ENCODE measurements at places on chromosomes 13 and 19.

- peak; percentile 47 for DNase-seq
Observed at GRCh38 chr19:14370169-14370939, 10.9 kb upstream of the ADGRE5 start.

DNA sequence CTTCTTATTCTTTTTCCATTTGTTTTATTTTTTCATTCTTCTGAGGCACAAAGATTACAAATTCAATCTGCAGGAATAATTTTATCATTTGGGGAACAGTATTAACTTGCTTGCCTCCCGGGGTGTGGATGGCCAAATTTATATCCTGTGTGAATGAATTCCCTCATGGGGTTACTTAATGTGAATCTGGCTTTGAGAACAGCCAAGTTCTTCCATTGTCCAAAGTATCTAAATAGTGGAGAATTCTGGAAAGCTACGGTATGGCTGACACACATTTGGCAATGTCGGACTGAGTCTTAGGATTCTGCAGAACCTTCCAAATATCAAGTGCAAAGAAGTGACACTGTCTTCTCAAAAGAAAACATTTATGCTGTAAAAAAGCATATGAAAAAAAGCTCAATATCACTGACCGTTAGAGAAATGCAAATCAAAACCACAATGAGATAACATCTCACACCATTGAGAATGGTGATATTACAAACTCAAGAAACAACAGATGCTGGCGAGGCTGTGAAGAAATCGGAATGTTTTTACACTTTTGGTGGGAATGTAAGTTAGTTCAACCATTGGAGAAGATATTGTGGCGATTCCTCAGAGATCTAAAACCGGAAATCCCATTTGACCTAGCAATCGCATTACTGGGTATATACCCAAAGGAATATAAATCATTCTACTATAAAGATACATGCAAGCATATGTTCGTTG is 620.2 kb downstream of the EFNB2 start:
- DNase-seq, result no peak

GRCh38 chr13:109768616-109769015 is 17.8 kb downstream of the IRS2 start:
- DNase-seq, result no peak

DNA sequence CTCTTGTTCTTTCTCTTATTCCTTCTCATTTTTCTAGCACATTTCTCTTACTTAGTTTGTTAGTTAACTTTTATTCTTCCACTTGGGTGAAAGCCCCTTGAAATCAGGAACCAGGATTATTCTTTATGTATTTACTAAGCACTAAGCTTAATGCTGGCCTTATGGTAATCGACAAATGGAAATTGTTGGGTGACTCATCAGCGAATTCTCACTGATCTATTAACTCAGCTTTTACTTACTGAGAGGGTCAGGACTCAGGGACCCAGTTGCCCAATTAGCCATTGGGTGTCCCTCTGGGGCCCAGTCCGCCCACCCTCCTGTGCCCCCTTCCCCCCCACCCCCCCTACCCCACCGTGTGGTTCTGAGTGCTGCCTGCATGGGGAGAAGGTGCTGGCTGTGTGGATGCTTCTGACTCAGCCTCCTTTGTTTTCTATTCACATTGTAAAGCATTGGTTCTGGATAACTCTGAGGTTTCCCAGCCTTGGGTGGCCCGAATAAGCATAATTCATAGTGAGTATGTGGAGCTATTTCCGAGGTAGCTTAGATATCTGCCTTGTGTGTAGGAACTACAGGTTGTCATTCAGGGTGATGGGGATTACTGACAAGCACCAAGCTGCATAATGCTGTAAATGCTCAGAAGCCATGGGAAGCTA is 240.9 kb downstream of the FGF9 start:
- DNase-seq, result no peak

DNA sequence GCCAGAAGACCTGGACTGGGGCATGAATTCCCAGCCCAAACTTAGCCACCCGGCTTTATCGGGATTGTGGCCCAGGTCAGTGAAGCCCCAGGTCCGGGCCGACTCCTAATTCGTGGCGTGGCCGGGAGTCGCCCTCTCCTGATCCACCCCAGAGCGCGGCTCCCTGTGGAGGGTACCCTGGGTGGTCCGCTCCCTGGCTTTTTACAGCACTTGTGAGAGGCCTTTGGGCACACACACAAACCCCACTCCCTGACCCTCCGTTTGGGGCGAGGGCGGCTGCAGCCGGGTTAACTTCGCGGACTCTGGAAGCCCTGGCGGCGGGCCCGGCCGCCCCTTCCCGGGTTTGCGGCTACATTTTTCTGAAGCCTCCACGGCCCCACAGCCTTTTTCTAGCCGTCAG is 56.4 kb downstream of the ZNF568 start:
- no peak for DNase-seq

DNA sequence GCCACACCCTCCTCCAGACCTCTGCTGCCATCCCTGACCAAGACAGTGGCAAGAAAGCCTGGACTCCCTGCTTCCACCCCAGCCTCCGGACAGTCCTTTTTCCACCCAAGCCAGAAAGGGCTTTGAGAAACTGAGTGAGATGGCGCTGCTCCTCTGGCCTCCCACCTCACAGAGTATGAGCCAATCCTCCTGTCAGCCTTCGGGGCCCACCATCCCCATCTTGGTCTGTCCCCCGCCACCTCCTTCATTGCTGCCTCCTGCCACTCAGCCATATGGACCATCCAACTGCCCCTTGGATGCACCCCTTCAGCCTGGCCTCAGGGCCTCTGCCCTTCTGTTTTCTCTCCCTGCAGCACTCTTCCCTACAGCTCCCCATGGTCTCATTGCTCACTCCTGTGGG is 125.7 kb downstream of the CRYL1 start:
- no peak for DNase-seq

DNA sequence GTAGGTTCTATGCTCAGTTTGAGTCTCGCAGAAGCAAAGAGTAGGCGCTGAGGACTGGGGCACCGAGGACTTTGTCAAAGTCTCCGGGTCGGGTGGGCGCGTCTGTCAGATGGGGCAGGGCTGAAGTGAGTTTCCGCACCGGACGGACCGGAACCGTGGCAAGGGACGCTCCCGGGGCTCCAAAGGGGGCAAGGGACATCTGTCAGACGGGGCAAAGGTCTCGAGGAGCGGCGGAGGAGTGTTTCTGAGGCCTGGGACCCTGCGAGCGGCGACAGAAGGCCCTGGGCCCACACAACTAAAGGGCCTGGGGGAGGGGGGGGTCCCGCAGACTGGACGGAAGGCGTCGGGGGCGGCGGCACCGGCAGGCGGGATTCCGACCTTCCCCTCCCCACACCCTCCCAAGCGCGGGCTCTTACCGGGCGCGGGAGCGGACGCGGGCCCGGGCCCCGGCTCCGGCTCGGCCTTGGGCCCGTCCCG is 13.3 kb upstream of the AKAP8L start:
- no peak for DNase-seq

- no peak for DNase-seq
Observed at GRCh38 chr19:7456964-7457541, 31.8 kb downstream of the PEX11G start.

GRCh38 chr13:98233127-98233526 is 56.1 kb upstream of the RNF113B start:
- no peak for DNase-seq

DNA sequence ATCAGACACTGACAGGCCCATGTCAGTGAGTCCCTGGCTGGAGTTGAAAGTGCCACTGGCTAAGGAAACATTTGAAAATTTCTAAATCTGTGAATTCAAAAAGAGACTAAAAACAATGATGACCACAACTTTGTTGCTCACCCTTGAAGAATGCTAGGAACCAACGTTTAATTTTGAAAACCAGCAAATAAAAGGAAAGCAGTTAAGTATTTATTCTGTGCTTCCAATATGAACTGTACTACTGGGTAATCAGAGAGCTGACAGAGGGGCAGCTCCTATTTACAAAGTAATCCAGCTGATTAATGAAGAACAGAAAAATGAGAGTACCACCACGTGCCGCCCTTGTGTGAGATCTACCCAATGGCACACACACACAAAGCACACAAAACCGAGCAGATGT is 44.7 kb upstream of the LATS2 start:
- no peak for DNase-seq

DNA sequence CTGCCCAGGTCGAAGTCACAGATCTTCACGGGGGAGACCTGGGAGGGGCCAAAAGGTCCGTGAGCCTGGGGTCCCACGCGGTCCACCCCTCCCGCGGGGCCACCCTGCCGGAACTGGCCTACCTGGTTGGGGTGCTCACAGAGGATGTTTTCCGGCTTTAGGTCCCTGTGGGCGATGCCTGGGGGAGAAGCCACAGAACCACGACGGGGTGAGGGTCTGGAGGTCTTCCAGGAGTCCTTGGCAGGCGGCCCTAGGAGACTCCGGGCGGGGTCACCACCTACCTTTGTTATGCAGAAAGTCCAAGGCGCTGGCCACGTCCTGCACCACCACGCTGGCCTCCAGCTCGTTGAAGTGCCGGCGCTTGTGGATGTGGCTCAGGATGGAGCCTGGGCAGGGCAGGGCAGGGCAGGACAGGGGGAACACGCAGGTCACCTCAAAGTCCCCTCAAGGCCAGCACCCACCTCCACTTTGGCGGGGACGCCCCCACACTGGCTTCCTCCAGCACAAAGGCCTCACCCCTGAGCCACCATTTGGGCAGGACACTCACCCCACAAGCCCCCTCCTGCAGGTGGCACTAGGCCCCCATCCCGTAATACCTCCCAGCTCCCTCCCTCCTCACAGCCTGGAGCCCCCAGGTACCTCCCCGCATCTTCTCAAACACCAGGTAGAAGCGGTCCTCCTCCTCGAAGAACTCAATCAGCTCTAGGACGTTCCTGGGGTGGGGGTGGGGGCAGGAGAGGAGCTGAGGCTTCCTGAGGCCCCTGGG is 8.4 kb downstream of the MKNK2 start:
- DNase-seq, result no peak

DNA sequence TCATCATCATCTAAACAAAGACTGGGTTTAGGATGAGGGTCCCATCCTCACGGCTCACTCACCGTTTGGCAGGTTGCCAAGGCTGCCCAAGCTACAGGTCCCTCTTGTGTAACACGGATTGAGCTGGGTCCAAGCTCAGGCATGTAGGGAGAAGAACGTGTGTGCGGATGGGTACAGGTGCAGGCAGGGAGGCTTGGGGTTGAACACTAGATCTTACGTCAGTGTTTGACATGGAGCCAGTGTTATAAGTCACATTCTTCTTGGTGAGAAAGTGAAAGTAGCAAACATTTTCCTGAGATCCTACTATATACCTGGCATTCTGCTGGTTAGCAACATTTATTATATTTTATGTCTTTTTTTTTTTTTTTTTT is 136.8 kb upstream of the RNF113B start:
- DNase-seq, result no peak

DNA sequence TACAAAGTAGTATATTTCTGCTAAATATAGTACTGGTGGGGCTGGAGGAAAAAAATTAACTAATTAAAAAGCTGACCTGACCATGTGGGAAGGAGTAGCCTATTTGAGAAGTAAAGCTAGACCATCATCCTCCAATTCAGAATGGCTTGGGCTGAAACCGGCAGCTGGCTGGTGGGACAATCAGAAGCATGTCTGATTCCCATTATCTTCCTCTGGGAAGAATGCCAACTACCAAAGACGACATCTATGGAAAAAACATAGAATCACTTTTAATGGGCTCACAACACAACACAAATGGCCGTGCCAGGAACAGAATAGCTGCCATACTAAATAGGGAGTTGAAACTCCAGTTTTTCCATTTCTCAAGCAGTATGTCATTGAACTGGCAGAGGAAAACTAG is 120.4 kb upstream of the FREM2 start:
- DNase-seq, result no peak

DNA sequence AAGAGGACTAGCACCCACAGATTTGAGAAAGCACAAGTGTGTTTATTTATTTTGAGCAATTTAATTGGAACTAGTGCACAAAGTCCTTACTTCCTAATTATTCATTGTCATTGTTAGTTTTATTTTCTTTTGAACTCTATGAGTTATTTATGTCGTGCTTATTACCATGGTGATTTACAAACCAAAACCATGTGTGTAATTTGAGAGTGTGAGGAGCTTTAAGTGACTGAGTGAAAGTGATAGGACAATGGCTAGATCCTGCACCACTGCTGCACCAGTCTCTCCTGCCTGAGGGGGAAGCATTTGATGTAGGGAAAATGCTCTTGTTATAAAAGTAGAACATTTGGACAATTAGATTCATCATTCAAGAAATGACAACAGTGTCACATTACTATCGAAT is 172.3 kb upstream of the KLF12 start:
- no peak for DNase-seq

- DNase-seq, result no peak
Observed at GRCh38 chr13:74301258-74301935, 167.2 kb upstream of the KLF12 start.

- DNase-seq, result no peak
Observed at GRCh38 chr13:27353166-27353583, 71.2 kb upstream of the GTF3A start.

- DNase-seq, result no peak
Observed at GRCh38 chr13:111978546-111978945, 88.4 kb upstream of the SOX1 start.

GRCh38 chr13:39952249-39953233 is 297.1 kb downstream of the COG6 start:
- no peak for DNase-seq

- no peak for DNase-seq
Observed at GRCh38 chr13:111007209-111007608, 92.3 kb upstream of the ANKRD10 start.

GRCh38 chr13:111533900-111534683 is 213.7 kb downstream of the TEX29 start:
- no peak for DNase-seq

- DNase-seq, result peak; percentile 26
Observed at GRCh38 chr13:111216166-111216960, 101.3 kb downstream of the ARHGEF7 start.

DNA sequence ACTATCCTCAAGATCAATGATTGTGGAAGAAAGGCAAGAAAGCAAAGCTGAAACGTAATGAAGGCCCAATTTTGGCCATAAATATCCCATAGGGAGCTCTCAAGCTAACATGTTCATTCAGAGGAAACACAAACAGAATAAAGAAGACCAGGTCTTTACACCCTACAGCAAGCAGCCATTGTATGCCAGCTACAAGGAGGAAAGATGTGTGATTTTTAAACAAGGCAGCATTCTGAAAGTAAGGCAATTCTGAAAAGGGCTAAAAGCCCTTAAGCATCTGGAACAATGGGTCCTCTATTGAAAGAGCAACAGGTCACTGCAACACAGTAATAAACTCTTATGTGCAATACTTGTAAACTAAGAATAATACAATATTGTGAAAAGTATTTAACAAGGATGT is 1002.4 kb downstream of the SLITRK1 start:
- no peak for DNase-seq

DNA sequence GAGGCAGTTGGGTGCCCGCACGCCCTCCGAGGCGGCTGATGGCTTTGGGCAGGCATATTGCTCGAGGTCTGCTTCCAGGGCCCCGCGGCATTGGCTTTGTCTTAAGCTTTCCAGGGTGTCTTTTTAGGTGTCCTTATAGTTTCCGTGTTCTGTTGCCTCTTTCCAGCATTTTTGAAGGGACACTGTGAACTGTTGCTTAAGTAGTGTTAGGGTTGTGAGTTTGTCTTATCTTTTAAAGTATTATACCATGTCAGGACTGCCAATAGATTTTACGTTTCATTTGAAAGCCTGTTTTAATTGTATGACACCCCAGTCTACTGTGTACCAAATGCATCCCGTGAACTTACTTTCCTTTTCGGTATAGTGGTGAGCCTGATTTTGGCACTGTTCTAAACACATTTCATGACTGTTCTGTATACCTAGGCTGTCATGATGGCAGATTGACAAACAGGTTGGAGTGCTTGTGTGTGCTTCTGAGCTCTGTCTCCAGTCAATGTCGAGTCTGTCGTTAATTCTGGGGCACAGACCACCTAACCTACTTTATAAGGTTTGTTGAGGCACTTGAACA is 656 bp downstream of the PCCA start:
- DNase-seq, result no peak
